ENCODE measurements at places on chromosomes 12 and 14.
A peak's percentile ranks its signal among the peaks of the same experiment; 100 is the strongest.

DNA sequence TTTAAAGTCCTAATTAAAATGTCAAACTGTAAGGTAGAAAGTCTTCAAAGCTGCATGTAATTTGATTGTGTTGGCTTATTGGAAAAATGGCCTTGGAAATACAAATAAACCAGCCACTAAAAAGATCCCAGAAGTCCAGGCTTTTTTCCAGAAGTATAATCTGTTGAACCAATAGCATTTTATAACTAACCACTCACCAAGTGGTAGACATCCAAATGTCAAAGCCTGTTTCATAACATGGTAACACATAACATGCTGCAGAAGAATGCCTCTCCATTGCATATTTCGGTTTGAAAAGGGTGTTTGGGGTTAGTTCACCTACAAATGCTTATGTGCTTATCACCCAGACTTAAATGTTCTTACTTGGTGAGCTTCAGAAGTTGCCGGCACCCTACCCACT, 183.7 kb upstream of the DIO2 start:
- DNase-seq, result no peak

DNA sequence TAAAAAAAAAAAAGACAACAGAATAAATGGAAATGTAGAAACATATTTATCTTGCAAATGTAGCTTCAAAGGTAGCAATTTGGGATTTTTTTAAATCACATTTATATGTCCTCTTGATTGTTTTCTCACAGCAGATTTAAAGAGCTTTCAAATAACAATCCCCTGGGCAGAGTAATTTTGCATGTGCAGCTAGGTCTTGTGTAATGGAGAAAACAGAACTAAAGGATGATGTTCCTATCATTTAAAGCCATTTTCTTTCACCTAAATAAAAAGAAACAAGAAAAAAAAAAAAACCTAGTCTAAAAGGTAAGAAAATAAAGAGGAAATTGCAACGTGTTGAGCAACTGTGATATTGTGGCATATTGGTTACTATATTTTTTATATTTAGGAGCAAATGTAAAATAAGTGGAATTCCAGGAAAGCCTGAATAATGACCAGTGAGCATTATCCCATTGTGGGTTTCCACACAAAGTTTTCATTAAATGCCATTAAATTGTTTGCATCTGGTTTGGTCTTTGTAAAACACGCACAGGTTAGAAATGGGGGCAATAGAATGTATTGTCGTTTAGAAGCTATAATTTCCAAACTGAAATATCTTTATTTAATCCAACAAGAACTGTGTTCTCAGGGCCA, 215.6 kb downstream of the SLC6A15 start:
- DNase-seq, result no peak

- DNase-seq, result no peak
These were observed 160.0 kb upstream of the E2F7 start for GRCh38 chr12:77225373-77225772.

GRCh38 chr12:102741196-102741595, 175.8 kb downstream of the PAH start:
- DNase-seq, result no peak

- no peak for DNase-seq
These were observed 24.0 kb upstream of the NUDT14 start for GRCh38 chr14:105204931-105205672.

- no peak for DNase-seq
These were observed 271.6 kb upstream of the PLEKHG7 start for GRCh38 chr12:92431146-92431545.

GRCh38 chr12:111150360-111150759, 218.5 kb downstream of the PHETA1 start:
- no peak for DNase-seq

DNA sequence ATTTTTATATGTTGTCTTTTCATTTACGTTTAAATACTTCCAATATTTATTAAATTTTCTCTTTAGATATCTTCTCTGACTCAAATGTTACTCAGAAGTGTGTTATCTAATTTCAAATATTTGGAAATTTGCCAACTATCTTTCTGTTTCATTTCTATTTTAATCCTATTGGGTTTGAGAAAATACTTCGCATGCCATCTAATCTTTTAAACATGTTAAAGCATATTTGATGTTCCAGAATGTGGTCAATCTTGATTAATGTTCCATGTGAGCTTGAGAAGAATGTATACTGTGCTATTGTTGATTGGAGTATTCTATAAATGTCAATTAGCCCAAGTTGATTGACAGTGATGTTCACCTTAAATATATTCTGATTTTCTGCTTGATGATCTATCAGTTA, 11.9 kb upstream of the DCN start:
- DNase-seq, result no peak

- DNase-seq, result no peak
These were observed 802 bp upstream of the TMPRSS12 start for GRCh38 chr12:50841716-50842531.

DNA sequence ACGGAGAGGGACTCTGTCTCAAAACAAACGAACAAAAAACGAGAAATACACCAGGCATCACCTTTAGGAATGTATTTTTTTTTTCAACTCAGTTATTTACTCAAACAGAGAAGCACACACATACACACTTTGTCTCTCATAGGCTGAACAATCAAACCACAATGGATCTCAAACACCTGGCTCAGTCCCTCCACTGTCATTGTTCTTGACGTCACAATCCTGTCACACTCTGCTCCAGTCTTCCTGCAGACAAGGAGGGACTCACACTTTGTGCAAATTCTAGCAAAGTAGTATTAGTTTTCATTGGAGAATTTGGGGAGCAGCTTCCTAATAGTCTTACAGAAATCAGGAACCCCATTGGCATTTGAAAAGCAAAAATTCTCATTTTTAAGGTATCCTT, 727.8 kb downstream of the BCL11B start:
- DNase-seq, result no peak

DNA sequence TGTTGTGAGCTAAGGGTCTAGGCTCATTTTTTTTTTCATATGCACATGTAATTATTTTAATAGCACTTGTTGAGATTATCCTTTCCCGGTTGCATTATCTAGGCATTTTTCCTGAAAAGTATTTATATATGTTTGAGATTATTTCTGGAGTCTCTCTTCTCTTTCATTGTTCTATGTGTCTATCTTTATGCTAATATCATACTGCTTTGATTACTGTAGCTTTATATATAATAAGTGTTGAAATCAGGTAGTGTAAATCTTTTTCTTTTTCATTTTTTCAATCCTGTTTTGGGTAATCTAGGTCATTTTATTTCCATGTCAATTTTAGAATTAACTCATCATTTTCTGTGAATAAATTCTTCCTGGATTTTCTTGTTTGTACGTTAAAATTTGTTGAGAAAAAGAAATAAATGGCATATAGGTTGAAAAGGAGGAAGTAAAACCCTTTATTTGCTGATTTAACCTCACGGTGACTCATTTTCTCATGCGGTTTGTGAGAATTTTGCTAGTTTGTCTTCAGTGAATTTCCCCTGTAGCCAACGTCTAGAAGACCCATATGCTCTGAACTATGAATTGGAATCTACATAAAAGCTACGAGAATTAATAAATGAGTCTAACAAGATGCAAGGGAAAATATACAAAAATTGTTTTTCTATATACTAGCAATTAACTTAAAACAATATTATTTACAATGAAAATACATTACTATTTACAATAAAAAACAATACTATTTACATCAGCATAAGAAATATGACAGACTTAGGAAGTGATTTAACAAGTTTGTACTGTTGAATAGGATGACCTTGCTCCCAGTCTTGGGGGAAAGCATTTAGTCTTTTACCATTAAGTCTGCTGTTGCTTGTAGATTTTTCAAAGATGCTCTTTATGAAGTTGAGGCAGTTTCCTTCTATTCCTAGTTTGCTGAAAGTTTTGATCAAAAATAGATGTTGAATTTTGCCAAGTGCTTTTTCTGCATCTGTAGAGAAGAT, 105.0 kb downstream of the SNAPC1 start:
- no peak for DNase-seq

DNA sequence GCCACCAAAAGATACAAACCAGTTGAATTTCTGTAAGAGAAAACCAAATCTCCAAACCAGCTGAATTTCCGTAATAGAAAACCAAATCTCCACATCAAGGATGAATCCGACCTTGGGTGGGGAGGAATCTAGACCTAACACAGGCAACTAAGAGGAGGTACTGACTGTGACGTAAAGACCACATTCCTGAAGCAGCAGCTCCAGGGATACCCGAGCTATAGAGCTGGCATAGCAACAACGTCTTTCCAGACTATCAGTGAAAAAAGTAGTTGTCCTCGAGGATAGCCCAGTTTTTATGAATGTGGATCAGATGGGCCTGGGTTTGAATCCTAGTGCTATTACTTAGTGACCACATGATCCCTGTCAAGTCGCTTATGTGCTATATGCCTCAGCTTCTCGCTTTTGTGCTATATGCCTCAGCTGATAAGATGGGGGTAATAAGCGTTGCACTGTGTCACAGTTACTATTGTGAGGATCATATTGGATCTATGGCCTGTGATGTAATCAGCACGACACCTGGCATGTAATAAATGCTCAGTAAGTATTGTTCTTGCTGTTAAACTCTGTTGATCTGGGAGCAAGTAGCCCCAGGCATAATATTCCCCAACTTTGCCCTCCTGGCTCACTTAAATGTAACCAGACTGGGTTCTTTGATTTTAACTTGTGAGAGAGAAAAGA, 113.8 kb downstream of the EGLN3 start:
- no peak for DNase-seq

- DNase-seq, result no peak
These were observed 56.9 kb downstream of the LMNTD1 start for GRCh38 chr12:25496098-25496587.

GRCh38 chr12:57771873-57772428, at the start of gene METTL1:
METTL1 (minus strand) TSS chr12:57772105; CDS start chr12:57772083, 22 bp downstream.
- DNase-seq, result peak; percentile 95

GRCh38 chr12:87518481-87518880, 510.7 kb downstream of the C12orf50 start:
- DNase-seq, result no peak

- no peak for DNase-seq
These were observed 292.6 kb upstream of the SYT1 start for GRCh38 chr12:78571953-78572352.

GRCh38 chr14:68295316-68295816, 475.8 kb downstream of the RAD51B start:
- DNase-seq, result no peak

DNA sequence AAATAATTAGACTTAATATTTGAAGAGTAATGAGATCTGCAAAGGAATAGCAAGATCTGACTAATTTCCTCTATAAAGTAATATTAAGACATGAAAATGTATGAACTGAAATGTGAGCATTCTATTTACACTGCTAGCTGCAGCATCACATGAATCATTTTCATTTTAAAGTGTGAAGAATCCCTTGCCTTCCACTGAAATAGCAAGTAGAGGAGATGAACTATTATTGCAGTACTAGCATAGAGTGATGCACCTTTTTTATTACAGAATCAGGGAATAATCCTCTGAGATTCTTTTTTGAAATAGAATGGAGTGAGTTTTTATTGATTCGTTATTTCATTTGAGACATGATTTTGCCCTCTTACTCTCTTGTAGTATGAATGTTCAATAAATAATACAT, 281.9 kb upstream of the NAV3 start:
- DNase-seq, result no peak

DNA sequence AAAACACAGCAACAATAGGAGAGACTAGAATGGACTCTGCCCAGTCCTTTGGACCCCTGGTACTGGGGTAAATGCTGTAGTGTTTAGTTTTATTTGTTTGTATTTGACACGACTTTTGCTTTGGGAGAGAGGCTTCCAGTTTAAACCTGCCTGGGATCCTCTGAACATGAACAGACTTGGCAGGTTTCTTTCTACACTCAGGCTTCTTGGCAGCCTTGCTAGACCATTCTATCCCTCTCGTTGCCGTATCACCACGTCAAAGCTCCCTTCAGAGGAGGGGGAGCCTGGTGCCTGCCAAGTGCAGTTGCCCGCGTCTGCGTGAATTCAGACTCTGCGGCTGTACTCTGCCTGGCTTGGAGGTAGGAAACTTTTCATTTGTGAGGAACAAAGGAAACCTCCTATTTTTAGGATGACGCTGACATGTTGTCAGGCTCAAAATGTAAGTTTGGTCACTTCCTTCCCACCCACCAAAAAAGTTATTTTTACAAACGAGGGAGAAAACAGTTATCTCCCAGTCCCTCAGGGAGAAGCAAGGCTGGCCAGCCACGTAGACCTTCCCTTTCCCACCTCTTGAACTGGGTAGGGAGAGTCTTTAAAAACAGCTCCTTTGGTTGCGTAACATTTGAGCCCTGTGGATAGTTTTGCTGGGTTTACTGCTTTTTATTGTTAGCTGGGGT, 25.9 kb downstream of the CD9 start:
- DNase-seq, result peak; percentile 53

DNA sequence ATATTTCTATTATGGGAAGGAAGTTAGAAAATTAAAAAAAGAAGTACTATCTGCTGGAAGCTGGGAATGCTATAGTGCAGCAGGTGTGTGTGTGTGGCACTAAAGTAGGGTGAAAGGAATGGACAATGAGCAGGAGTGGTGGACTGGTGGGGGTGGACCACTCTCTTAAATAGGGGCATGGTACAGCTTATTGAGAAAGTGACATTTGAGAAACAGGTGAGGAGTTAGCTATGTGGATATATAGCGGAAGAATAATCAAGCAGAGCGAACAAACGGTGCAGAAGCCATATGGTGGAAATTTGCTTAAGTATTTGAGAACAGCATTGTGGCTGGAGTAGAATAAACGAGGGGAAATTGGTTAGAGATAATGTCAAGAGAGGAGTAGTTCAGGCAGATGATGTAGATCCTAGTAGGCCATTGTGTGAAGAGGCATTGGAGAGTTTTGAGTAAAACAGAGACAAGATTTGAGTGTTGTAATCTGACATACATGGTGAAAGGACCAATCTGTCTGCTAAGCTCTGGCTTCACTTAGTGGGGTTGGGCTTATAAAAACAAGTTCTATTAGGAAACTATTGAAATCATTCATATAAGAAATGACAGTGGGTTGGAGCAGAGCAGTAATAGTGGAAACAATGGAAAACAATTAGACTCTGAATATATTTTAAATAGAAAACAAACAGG, 149.2 kb upstream of the SYT10 start:
- DNase-seq, result no peak

- DNase-seq, result no peak
These were observed 65.2 kb downstream of the KDM2B start for GRCh38 chr12:121515615-121516014.

All from occipital lobe (tissue), 3 donors.